ENCODE measurements at places on chromosomes 4 and X.

DNA sequence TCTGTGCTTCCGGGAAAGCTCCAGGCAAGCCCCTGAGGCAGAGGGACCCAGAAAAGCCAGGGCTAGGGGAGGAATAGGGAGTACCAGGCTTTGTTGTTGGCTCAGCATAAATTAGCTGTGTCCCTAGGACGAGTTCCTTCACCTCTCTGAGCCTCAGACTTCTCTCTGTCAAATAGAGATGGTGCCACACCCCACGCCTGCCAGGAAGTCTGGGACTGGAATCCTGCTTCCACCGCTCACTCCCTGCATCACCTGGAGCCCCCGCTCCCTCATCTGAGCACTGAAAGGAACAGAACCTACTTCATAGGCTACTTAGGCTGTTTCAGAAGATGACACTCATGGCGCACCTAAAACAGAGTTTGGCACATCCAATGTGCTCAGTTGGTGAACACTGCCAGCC, 8.1 kb upstream of the JAKMIP1 start:
- DNase-seq: no peak

DNA sequence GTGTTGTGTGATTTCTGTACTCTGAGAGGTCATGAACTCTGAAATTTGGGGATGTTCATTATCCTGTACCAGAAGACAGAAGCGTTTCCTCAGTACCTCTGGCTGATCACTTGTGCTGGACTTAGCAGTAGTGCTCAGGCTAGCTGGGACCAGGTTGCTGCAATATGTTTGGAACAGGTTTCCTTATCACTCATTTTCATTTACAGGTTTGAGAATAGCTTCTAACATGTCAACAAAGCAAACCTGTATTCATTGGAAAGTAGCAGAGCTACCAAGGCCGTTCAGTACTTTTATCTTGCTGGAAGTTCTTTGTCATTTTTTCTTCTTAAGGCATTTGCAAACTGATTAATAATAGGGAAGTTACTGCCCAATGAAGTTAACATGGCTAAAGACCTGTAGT, 242.9 kb upstream of the ANKRD50 start:
- no peak for DNase-seq

- no peak for DNase-seq
These were observed 164.3 kb downstream of the RAPGEF2 start for GRCh38 chr4:159266981-159267868.

DNA sequence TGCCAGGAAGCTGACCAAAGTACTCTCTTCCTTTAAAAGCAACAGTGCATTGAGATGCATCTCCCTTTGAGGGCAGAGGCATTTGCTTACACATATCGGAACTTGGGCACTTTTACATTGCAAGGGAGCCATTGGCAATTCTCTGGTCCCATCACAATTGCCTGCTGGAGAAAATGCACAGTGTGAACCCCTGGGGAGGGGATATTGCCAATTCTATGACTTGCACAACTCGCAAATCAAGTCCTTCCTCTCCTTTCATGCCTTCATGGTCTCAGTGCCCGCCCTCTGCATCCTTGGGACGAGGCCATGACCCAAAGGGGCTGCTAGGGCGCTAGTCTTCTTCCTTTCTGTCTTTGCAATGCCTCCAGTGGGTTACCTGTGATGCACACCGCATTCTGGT, 14.9 kb upstream of the PDZD4 start:
- no peak for DNase-seq

DNA sequence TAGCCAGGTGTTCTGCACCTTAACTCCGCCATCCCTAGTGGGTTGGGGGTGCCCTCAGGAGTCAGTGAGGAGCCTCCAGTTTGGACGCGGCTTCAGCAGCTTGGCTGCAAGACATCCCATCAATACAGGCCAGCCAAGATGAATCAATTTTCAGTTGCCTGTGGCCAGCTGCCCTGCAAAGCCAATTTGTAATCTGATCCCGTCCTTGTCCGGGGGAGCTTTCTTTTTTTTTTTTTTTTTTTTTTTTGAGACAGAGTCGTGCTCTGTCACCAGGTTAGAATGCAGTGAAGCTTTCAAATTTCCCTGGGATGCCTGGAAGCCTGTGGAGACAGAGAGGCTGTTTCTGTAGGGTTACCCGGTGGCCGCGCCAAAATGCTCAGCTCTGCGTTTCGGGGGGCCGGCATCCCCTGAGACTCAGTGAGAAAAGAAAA, 192.5 kb downstream of the ASMT start:
- DNase-seq: no peak

DNA sequence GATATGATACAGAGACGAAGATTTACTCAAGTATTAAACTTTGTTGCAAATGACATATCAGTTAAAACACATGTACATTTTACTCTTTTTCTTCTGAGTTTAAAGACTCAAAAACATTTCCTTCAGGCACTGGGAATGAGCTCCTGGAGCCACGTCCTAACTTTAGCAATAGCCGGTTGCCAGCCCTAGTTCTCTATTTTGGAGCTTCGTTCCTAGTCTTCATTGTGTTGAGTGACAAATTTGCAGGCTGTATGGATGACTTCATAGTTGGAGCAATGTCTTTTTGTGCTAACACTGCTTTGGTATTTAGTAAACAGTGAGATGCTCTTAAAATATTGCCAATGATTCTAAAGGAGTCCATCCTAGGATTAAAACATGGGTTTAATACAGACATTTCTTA, 190.9 kb downstream of the FAT4 start:
- no peak for DNase-seq

- DNase-seq: no peak
These were observed 149.5 kb downstream of the NR3C2 start for GRCh38 chr4:148292686-148293085.

GRCh38 chrX:68536429-68536828, 37.6 kb downstream of the YIPF6 start:
- DNase-seq: no peak

DNA sequence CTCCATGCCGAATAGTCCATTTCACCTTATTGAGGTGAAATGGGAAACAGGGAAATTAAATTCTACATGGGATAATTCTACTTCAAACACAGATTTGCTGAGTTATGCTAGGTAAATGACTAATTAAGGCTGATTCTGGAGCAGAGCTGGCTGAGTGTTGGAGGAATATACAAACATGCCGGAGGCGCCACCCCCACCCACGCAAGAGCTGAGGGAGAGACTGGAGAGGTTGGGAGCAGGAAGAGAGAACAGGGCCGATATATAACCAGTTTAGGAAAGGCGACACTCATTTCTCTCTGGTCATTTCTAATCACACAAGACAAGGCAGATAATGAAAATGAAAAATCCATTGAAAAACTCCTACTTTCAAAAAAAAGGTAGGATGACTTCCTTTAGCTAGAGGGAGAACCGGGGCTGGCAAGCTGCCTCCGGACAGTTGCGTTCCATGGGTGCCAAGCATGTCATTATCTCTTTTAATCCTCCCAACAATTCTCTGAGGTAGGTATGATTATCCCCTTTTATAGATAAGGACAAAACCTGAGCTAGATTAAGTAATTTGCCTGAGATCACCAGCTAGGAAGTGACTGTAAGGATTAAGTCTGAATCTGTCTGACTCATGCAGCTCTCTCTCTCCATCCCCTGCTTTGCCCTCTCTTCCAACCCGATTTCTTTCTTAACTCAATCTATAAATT, 27.6 kb upstream of the CFAP299 start:
- DNase-seq: no peak

DNA sequence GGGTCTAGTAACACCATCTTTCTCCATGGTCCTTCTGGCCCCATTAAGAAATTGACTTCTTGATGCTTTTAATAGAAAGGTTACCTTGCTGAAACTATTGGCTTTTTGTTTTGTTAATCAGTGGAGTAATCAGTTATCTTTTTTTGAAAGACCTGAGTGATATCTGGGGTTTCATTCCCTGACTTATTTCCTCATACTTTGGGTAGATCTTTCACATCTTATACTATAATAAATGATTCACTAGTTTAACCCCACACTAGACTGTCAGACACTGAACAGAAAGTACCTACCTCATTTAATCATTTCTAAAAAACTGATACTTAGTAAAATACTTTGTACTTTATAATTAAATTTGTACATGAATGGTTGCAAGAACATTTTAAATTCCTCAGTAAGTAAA, 1021.1 kb downstream of the STIM2 start:
- no peak for DNase-seq

GRCh38 chr4:154364066-154364845, 127.3 kb downstream of the DCHS2 start:
- DNase-seq: no peak

GRCh38 chrX:9091258-9091657, 57.3 kb upstream of the FAM9B start:
- no peak for DNase-seq

- DNase-seq: no peak
These were observed 404.0 kb downstream of the PPARGC1A start for GRCh38 chr4:23485801-23486200.

GRCh38 chr4:133372699-133373098, 223.6 kb downstream of the PCDH10 start:
- DNase-seq: no peak

DNA sequence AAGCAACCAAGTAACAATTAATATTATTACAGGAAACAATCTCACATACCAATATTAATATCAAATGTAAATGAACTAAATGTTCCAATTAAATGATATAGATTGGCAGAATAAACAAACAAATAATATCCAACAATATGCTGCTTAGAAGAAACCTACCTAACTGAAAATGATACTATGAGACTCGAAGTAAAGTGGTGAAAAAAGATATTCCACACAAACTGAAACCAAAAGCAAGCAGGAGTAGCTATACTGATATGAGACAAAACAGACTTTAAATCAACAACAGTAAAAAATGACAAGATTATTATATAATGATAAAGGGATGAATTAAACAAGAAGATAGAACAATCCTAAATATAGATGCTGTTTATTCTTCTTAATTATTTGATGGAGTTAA, 140.1 kb downstream of the SPANXN4 start:
- no peak for DNase-seq

DNA sequence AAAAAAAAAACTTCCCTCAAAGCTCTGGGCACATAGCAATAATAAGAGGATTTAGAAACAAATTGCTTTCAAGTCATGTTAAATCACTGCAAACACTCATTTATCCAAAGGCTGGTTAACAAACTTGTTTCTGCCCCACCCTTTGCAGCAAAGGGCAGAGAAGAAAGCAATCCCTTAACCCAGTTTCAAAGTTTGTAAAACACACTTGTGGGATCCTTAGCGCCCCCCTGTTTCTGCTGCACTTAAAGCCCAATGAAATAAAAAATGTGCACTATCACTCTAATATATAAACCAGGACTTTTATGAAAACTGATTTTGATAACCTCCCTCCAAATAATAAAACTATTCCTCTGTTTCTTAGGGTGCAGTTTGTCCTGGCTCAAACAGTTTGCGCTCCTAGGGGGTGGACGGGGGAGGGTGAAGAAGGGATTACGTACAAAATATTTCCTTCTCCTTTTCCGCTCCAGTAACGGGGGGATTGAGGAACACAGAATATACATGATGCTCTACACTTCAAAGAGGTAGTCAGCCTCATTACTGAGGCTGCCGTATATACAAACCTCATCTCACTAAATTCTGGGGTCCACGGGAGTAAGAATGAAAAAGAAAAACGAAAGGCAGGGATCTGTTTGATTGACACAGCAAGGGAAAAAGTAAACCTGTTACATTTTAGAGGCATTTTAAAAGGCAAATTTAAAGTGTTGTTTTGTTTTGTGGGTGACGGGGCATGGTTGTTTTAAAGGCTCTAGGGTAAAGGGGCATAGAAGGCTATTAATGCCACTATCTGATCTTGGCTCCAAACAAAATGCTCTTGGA, 3.1 kb upstream of the PCDH10 start:
- no peak for DNase-seq

DNA sequence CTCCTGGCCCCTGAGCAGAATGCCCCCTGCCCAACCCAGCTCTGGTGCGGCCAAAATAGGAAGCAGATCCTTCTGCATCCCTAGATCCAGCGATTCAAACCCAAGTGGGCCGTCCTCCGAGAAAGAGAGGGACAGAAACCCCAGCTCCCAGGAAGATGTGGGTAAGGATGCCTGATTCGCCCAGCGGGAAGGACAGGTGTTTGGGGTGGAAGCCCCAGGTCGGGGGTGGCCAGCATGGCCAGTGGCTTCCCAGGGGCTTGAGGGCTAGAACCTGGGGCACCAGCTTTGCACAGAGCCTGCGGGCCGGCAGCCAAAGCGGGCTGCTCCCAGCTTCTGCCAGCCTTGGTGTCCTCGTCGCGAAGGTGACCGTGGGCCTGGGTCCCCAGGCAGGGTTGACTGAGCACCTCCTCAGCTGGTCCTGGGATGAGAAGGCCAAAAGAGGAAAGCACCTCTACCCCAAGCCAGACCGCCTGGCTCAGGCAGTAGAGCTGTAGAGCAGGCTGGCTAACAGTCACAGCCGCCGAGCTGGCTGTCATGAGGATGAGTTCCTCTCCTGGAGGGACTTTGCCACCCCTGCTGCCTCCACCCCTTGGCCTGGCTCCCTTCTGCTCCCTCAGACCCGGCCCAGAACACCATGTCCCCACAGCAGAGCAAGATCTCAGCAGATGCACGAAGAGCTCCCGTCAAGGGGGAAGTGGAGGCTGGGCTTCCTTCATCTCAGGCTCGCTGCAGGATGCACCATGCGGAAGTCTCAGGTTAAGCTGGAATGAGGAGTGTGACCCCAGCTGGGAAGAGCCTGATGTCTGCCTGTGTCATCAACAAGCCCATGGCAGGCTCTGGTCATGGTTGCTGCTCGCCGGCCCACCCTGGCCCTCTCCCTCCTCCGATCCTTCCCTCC, 59.9 kb downstream of the CPZ start:
- DNase-seq: no peak

GRCh38 chr4:71472946-71473345, 134.1 kb downstream of the SLC4A4 start:
- no peak for DNase-seq

GRCh38 chr4:110900213-110900769, 277.4 kb upstream of the PITX2 start:
- DNase-seq: no peak

DNA sequence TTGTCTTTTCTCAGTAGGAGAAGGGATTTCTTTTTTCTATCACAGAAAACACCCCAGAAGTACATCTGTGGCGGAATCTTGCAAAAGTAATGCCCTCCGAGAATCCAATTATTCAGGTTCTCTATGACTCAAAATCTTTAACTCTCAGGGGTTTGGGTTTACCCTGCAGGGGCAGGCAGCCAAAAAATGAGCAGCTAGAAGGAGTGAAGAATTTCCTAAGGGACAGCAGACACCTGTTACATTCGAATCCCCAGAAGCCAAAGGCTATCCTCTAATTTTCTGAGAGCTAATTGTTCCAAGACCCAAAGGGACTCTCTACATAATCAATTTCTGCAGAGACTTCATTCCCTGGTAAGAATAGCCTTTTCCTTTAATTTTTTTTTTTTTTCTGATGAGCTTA, 27.5 kb upstream of the CBR4 start:
- DNase-seq: no peak

DNA sequence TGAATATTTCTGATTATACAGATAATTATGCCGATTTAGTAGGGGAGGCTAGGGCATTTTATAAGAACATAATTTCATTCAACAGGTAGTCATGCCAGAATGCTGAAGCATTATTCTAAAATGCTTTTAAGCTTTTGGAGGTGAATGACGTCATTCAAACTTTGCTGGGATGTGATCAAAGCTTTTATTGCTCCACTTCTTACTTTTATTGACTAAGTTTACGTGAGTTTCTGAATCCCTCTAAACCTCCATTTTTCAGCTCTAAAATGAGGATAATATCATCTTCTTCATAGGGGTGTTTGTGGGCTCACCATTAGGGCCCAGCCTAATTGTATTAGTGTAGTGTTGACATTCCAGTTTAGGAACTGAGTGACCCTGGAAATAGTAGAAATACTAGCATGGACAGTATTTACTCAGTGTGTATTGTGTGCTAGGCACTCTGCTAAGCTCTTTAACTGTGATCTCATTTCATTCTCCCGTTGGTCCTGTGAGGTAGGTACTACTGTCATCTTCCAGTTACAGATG, 3.0 kb downstream of the WWC2 start:
- DNase-seq: no peak
